CD8-positive, alpha-beta memory T cell (primary cell): ENCODE measurements at places on chromosomes 7 and 10. TPM values are rescaled to one million over a fixed set of nuclear protein-coding genes. Genes with fewer than 3 reads are reported as not detected.

The HECW1 gene
- not detected for total RNA-seq

The LYZL2 gene
- not detected for total RNA-seq

GRCh38 chr10:104612571-104613205 lies 28.4 kb upstream of the SORCS3 start:
- H3K27ac ChIP-seq: no peak overlapping the region
- no peak overlapping the region for H3K4me3 ChIP-seq
- H3K4me1 ChIP-seq: no peaks in the 10 kb centered on the region
- no peaks in the 10 kb centered on the region for H3K36me3 ChIP-seq
- no peak for DNase-seq

- H3K27ac ChIP-seq: no peak overlapping the region
- no peak overlapping the region for H3K4me3 ChIP-seq
- DNase-seq: no peak
- H3K27me3 ChIP-seq: no peaks in the 10 kb centered on the region
- H3K36me3 ChIP-seq: no peaks in the 10 kb centered on the region
Observed at GRCh38 chr7:156420496-156420895, 220.1 kb upstream of the RNF32 start.

GRCh38 chr10:47361293-47361692 lies 13.1 kb downstream of the RBP3 start:
- DNase-seq: no peak
- no peaks in the 10 kb centered on the region for H3K4me1 ChIP-seq
- no peak overlapping the region for H3K27ac ChIP-seq

DNA sequence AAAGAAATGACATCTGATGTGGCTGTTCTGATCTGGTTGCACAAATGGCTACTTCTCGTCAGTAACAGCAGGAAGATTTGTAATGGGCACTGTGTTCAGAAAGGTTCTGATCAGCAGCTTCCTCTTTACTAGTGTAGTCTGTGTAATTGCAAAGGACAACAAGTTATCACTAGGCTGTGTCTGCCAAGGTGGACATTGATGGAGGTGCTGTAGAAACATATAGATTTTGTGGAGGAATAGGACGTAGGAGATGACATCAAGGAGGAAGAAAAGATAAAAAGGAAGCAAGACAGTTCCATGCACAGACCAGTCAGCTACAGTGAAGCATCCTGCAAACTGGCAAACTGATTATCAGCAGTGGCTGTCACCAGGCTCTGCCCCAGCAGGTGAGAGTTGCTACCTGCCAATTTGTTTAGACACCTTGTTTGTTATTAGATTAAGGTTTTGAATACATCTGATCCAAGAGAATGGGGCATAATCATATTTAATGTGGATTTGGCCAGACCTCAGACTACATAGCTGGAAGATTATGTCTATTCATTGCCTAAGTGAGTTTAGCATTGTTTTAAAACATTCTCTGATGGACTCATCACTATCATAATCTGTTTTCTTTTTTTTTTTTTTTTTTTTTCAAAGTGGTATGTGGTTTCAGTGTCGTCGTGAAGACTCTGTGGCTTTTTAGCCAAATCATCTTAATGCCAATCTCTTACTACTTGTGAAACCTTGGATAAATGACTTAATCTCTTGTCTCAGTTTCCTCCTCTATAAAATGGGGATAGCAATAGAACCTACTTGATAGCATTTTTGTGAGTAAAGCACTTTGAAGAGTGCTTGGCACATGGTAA lies 417.9 kb upstream of the LRGUK start:
- no peaks in the 10 kb centered on the region for H3K4me1 ChIP-seq
- no peaks in the 10 kb centered on the region for H3K36me3 ChIP-seq
- H3K4me3 ChIP-seq: no peak overlapping the region
- DNase-seq: no peak
- no peak overlapping the region for H3K27ac ChIP-seq
- H3K27me3 ChIP-seq: no peaks in the 10 kb centered on the region

DNA sequence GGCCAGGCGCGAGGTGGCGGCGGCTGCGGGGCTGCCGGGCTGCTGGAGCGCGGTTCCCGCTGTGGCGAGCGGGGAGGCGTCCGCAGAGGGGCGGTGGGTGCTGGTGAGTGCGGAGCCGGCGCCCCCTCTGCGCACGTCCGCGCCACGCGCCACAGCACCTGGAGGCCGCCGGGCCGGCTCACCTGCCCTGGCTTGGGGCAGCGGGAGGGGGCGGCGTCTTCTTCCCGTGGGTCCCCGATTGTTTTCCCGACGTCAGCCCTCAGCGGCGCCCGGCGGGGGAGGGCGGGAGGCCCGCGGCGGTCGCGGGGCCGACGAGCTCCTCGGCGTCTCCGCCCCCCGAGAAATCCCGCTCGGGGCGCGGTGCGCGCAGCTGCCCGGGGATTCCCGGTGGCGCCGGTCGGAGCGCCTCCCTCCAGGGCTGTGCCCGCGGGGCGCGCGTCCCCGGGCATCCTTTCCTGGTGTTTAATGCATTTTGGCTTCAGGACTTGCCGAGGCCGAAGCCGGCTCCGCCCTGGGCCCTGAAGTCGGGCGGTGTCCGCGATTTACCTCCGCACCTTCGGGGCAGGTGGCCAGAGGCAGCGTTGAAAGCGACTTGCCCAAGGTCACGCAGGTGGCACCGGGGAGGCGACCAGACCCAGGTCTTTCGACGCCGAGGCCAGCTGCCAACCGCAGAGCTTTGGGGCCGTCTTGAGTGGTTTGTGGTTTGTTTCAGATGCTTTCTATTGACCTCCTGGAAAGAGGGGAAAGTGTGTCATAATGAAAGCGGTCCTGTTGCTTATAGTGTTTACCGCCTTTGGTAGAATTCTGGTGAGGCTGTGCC lies 561 bp downstream of the PLEKHA1 start:
- no peaks in the 10 kb centered on the region for H3K27me3 ChIP-seq
- H3K4me3 ChIP-seq: peak overlapping the region; percentile 77
- DNase-seq: peak; percentile 82
- H3K4me1 ChIP-seq: peaks cover 41% of the 10 kb centered on the region

DNA sequence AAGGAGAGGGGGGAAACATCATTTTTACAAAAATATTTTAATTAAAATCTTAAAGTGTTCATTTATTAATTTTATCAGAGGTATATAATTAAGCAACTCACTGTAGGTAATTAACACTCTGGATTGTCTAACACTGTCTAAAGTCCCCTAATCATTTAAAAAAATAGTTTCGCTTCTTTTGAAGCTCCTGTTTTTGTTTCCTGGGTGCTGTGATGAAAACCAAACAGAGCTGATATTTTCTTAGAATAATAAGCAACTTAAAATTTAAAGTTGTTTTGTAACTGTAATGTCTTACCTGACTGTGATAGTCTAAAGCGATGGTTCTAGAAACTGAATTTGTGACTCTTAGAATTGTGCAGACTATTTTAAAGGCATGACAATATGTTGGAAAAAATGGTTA lies 961.0 kb downstream of the GATA3 start:
- peaks cover 3% of the 10 kb centered on the region for H3K4me1 ChIP-seq
- H3K4me3 ChIP-seq: no peak overlapping the region
- no peaks in the 10 kb centered on the region for H3K36me3 ChIP-seq
- no peak for DNase-seq
